Smooth muscle cell of trachea (primary cell): ENCODE measurements at places on chromosomes 12 and 14. TPM values are rescaled to one million over a fixed set of nuclear protein-coding genes. Genes with fewer than 3 reads are reported as not detected.

DAO gene
- not detected in 2 replicates for total RNA-seq

SLC10A1 gene
- total RNA-seq, result not detected in 2 replicates

POMT2 gene
- total RNA-seq, result 12.7 and 14.1 TPM in 2 replicates

PLEKHH1 gene
- 0.15 and 0.17 TPM in 2 replicates for total RNA-seq

RASAL1 gene
- total RNA-seq, result not detected in 2 replicates

ZFHX2 gene
- 0.15 and 0.66 TPM in 2 replicates for total RNA-seq

LRP1 gene
- 535 and 1,024 TPM in 2 replicates for total RNA-seq

GPR65 gene
- total RNA-seq, result under 0.01 TPM in 1 of 2 replicates, not detected in the other

BCL11B gene
- total RNA-seq, result under 0.01 TPM in 1 of 2 replicates, not detected in the other

CCDC38 gene
- not detected in 2 replicates for total RNA-seq

CACNA2D4 gene
- 0.87 and 1.5 TPM in 2 replicates for total RNA-seq

SMCO2 gene
- total RNA-seq, result 0.15 and 0.17 TPM in 2 replicates

PRR13 gene
- total RNA-seq, result 44.7 and 45.8 TPM in 2 replicates

KRT2 gene
- not detected in 2 replicates for total RNA-seq

ARL1 gene
- 131 and 210 TPM in 2 replicates for total RNA-seq

TROAP gene
- total RNA-seq, result 0.99 and 11.9 TPM in 2 replicates

NKX2-1 gene
- total RNA-seq, result not detected in 2 replicates
